HuH-7.5 (cell line): ENCODE measurements at places on chromosomes 11 and 22.

DNA sequence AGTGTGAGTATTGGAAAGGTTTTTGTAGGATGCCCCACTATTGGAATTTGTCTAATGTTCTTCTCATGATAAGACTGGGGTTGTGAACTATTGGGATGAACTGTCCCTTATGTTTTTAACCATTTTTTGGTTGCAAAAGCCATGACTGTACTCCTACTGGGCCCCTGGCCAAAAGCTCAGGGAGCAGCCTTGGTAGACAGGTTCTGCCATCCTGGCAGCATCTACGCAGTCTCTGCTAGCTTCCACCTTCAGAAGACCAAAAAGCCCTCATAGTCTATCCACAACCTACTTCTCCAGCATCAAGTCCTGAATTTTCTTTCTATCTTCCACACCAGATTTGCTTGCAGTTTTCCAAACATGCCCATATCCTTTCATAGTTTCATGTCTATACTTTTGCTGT is 211.8 kb downstream of the TENM4 start:
- DNase-seq = no peak

GRCh38 chr11:124740277-124740882 is 638 bp downstream of the NRGN start:
- DNase-seq = no peak

DNA sequence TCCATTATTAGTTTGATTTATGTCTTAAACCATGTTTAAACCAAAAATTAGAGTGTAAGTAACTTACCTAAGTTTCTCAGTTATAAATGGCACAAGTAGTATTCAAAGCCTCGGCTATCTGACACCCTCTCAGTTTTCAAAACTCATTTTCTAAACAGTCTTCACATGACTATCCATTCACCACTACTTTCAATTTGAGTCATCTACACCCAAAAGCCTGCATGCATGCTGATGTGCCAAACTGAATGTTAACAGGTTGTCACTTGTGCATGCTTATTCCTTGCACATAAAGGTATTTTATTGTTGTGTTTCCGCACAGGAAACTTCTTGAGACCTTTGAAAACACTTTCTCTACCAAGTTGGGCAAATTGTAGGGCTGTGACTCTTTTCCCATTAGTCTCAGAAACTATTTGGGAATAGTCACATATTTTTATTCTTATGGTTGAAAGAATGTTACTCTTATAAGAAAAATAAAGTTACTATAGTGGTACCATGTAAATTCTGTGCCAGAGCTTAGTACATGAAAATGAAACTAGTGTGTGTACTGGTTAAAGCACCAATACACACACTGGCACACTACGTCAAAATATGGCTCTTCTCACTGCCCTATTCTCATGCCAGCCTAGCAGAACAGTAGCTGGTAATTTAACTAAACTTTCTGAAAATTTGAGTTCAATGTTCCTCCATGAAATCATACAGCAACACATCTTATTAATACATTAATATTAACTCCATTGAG is 2.2 kb upstream of the OR51E2 start:
- DNase-seq = no peak

- no peak for DNase-seq
Measured at GRCh38 chr11:78497293-78497692, 77.4 kb downstream of the NARS2 start.

- no peak for DNase-seq
Measured at GRCh38 chr22:49683032-49683431, 144.6 kb downstream of the BRD1 start.

DNA sequence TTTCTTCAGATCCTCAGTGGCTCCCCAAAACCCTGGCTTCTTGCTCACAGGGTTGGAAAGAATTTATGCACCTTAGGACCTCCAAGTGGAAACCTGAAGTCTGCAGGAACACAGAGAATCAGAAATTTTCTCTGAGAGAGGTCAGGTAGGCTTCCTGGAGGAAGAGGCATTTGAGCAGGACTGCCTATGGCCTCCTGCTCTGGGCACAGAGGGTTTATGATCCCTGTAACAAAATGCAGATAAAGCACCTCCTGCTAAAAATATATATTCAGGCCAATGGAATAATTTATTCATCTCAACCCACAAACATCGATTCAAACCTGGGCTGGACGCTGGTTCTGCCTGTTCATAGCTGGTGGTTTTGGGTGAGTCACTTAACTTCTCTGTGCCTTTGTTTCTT is 68.1 kb upstream of the FGF3 start:
- DNase-seq = no peak

DNA sequence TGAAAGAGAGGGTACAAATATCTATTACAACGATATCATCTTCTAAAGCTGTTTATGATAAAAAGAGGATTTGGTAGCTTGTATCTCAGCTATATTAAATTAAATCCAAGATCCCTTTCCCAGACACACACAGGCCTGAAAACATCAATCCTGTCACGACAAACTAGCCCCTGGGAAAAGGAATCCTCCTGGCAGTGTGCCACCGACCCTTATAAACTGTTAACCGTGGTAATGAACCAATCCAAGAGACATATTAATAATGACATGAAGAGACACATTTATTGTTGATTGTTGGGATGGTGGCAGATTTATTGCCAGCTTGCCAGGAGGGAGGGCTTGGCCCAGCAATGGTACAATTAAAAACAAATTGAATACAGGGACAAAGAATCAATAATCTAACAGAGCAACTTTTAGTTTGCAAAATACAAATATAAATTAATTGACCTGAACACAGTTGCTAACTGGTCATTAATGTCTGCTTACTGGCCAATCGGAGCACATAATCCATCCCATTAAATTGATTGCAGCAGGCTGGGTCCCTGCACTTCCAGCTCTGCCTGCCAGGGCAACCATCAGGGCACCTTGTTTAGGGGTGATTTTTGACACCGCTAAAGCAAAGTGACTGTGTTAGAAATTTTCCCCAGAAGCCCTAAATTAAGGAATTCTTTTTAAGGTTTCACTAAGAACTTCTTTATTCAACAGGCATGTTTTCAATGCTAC is 887.6 kb downstream of the OPCML start:
- DNase-seq = no peak

GRCh38 chr11:95556342-95557163 is 233.0 kb downstream of the FAM76B start:
- DNase-seq = no peak

GRCh38 chr11:46234311-46234710 is 43.2 kb upstream of the CREB3L1 start:
- DNase-seq = no peak

DNA sequence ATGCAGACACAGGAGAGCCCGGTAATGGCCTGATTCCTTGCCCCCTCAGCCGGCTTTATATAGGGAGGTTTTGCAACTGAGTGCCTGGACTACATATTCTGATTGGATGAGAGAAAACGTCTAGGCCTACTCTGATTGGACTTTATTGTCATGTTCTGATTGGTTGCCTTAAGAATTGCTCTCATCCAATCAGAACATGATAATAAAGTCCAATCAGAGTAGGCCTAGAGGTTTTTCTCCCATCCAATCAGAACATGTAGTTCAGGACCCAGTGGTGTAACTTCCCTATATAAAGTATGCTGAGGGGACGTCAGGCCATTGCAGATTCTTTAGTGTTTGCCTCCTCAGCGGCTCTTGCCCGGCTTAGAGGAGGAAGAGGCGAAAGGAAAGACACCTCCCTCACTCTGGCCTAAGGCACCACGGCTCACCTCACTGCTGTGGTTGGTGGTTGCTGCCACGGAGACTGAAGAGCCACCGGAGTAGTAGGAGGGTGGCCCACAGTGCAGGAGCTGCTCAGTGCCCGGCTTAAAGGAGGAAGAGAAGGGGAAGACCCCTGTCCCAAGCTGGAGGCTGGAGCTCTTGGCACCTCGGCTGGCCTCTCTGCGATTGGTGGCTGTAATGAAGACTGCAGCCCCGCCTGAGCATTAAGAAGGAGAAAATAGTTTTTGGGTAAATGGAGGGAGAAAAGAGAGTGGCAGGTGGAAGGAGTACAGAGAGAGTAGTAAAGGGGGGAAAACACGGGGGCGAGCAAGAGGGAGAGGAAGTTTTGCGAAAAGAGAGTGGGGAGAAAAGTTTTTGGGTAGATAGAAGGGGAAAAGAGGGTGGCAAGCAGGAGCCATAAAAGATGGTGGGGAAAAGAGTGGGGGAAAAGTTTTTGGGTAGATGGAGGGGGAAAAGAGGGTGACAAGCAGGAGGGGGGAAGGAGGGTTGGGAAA is 116.7 kb upstream of the SERPIND1 start:
- no peak for DNase-seq

DNA sequence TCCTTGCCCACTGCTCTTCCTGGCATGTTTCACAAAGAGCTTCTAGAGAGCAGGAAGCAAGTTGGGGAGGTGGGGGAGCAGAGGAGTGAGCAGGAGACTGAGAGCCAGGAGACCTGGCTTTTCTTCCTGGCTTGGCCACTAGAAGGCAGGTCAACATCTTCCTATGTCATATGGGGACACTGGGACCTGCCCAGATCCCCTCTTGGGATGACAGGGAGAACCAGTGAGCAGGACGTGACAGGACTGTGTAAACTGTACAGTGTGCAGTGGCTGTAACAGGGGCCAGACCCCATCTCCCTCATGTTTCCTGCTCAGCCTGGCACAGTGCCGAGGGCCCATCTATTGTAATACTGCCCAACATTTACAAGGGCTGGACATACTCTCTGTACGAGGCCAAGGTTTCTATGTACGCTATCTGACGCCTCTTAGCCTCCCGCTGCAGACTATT is 29.4 kb downstream of the GDPD5 start:
- DNase-seq = no peak

GRCh38 chr11:121431820-121432526 is 20.1 kb upstream of the SORL1 start:
- DNase-seq = no peak

DNA sequence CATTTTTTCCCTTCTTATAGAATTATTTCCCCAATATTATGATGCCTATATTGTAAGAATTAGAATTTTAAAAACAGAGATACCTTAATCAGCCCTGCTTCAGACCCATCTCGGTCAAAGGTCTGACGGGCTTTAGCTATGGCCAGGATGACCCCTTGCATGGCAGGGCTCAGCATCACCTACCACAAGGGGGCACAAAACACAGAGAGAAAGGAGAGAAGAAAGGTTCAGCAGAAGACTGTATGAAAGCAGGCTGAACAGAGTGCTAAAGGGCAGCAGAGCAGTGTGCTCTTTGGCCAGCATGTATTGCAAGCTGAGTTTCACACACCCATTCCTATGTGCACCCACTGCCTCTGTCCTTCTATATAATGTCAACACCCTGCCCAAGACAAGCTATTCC is 26.8 kb downstream of the CLDN25 start:
- DNase-seq = peak; percentile 29

DNA sequence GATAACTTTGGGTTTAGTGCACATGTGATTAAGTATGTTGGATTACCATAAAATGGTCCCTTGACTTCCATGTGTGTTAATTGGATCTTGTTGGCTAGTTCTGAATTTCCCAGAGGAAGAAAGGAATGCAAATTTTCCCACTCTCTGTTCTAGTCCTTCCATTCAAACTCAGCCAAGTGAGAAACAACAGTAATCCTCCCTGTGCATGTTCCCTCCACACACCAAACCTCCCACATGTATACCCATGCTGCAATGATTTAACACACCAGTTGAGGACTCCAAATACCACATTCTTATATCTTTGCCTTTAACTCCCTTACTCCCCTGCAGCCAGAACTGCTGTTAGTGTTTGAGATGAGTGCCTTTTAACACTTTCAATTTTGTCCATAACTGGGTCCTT is 1158.9 kb downstream of the DLG2 start:
- DNase-seq = no peak

DNA sequence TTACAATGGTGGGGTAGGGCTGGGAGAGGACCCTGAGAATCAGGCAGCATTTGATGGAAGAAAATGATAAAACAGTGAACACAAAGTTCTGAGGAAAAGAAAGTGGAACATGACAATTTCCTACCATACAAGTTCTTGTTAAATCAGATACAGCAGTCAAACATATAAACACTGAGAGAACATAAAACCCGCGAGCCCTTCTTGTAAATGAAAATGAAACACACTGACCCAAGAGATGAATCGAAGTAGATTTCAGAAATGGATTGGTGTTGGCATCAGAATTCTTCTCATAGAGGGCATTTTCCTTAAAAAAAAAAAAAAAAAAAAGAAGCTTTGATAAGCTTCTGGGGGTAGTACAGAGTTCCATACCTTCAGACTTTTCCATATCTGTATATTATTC is 134.7 kb upstream of the TMEM45B start:
- DNase-seq = no peak

DNA sequence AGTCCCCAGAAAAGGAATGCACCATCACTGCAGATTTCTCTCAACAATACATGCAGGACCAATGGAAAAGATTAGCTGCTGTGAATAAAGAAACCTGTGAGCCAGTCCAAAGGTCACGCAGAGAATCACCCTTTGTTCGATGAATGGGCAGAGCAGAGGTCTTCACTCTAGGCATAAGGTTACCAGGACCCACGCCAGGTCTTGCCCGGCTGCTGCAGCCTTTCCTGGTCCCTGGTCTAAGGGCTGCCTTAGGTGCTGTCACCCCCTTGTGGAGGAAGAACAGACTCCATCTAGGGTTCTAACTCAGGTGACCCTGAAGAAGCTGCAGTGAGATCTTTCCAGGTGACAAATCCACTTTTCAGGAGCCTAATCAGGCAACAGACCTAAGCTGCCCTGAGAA is 29.0 kb upstream of the NAP1L4 start:
- peak; percentile 62 for DNase-seq

DNA sequence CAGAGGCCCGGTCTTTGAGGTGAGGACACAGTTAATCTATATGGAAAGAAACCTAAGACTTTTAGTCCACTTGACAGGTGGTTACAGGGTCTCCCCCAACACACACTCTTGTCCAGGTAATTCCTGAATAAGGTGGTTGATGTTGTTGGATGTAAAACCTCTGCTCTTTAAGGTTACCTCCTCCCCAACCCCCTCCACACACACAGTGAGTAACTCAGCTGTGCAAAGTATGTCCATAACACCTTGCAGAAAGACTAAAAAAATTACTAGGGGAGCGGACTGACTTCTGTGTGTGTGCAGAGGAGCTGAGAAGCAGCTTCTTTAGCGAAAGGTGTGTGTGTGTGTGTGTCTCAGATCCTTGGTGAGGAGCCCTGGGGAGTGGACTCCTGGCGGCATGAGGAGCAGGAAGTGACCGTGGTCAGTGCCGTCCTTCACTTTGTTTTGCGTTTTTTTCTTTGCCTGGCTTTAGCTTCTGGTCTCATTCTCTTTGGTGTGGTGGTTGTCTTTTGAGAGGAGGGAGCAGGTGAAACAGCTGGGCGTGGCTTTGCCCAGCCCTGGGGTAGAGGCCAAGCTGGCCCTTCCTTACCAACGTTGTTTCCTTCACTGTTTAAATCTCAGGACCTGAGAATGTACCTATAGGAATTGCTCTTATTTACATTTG is 1.7 kb downstream of the ZBED4 start:
- no peak for DNase-seq
